ENCODE measurements at places on chromosomes 1 and 21. TPM values are rescaled to one million over a fixed set of nuclear protein-coding genes. Genes with fewer than 3 reads are reported as not detected.

SLC44A5 gene
- 4.6 TPM for polyA plus RNA-seq

OR2AJ1 gene
- polyA plus RNA-seq = 0.12 TPM

LPGAT1 gene
- polyA plus RNA-seq = 68.3 TPM

CD101 gene
- polyA plus RNA-seq = 4.0 TPM

ARF1 gene
- polyA plus RNA-seq = 69.6 TPM
